Activated effector memory CD4-positive, alpha-beta T cell treated with anti-CD3 and anti-CD28 coated beads, Interleukin-2, amount 50 U/mL, for 16 hours (primary cell): ENCODE measurements at places on chromosomes 6 and 20.

DNA sequence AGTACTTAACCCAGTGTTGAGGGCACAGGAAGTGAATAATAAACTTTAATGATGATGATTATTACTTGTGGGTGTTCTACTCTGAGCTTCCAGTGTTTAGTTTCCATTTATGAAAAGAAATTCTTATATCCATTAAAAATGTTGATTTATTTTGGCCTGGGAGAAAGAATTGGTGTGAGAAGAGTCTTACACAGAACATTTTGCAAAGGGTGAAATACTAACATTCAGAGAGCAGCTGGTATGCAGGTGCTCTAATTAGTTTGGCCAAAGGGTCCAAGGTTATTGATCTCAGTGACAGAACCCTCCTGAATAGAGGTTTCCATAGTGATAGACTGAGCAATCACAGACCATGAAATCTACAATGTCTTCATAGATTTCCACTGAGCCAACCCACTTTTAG, 4.4 kb downstream of the OSER1 start:
- no peak for DNase-seq

- no peak for DNase-seq
Observed at GRCh38 chr6:44696099-44696498, 308.6 kb downstream of the CDC5L start.

DNA sequence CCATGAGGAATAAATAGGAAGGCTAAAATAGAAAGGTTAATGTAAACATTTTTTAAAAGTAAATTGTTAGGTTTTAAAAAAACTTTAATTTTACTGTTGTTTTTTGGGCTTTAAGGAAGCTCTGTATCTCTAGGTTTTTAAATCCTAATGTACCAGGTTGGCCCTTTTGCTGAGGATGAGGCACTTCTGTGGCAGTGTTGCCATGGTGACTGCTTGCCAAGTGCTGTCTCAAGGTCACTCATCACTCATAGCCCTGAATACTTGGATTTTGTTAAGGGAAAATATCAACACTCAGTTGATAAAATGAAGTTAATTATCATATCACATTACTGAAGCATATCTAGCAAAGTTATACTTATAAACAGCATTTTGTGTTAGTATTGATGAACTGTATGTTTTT, 50.2 kb downstream of the NCOA3 start:
- no peak for DNase-seq

DNA sequence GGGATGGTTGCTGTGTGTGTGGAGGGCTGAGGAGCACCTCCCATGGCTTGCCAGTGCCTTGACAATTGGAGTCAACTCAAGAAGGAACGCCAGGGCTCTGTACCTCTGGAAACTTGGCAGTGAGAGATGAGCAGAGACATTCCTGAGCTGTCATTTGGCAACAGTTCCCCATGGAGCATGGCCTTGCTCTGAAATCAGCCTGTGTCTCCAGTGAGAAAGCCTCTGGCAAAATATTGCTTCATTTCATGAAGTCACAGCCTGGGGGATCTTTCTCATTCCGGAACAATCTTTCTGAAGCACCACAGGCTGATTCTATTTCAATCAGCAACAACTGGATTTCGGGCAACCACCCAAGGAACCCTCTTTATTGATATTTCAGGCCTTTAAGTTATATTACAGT, 52.2 kb upstream of the FNDC1 start:
- no peak for DNase-seq

DNA sequence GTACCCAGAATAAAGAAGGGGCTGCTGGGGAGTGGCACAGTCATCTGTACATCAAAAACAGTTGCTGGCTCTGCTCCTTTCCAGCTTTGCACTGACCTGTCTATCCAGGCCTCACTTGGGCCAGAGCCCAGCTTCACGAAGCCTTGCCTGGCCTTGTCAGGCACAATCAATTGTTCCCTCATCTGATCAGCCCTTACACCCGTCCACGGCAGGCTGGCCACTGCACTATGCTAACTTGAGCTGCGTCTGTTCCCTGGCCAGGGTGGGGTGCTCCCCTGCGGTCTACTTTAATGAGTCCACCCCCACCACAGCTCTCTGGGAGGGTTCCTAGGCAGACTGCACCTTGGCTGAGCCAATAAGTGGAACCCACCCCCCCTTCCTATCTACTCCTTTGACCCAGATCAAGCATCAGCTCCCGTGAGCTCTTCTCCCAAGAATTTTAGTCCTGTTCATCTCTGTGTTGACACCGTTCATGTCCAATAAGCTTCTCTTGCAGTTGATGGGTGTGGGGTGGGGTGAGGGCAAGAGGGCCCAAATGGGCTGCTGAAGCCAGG, 74.3 kb upstream of the MLN start:
- no peak for DNase-seq

DNA sequence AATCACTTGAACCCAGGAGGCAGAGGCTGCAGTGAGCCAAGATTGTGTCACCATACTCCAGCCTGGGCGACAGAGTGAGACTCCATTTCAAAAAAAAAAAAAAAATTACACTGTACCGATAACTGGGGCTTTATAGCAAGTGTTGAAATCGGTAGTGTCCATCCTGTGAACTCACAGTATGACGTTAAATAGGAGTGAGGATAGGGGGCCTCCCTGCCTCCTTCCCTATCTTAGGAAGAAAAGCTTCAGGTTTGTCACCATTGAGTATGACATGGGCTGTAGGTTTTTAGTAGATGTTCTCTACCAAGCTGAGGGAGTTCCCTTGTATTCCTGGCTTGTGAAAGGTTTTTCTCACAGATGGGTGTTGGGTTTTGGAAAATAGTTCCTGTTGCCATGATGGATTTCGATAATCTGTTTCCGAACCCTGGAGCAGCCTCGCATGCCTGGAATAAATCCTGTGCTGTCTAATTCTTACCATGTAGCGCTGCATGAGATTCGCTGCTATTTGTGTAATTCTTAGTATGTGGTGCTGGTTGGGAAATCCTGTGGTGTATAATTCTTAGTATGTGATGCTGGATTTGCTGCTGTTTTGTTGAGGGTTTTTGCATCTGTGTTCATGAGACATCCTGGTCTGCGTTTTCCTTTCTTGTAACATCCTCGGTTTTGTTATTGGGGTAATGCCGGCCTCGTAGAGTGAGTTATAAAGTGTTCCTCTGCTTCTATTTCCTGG, 23.6 kb downstream of the NTSR1 start:
- no peak for DNase-seq

GRCh38 chr6:143614235-143614634, 63.5 kb upstream of the PHACTR2 start:
- DNase-seq = no peak

- no peak for DNase-seq
Observed at GRCh38 chr6:112853162-112853561, 506.0 kb downstream of the RFPL4B start.

- DNase-seq = peak; percentile 16
Observed at GRCh38 chr20:59453759-59454560, 150.4 kb upstream of the PHACTR3 start.

- no peak for DNase-seq
Observed at GRCh38 chr6:158894193-158894592, 75.0 kb upstream of the EZR start.

GRCh38 chr6:79302341-79302740, 67.9 kb upstream of the HMGN3 start:
- no peak for DNase-seq

DNA sequence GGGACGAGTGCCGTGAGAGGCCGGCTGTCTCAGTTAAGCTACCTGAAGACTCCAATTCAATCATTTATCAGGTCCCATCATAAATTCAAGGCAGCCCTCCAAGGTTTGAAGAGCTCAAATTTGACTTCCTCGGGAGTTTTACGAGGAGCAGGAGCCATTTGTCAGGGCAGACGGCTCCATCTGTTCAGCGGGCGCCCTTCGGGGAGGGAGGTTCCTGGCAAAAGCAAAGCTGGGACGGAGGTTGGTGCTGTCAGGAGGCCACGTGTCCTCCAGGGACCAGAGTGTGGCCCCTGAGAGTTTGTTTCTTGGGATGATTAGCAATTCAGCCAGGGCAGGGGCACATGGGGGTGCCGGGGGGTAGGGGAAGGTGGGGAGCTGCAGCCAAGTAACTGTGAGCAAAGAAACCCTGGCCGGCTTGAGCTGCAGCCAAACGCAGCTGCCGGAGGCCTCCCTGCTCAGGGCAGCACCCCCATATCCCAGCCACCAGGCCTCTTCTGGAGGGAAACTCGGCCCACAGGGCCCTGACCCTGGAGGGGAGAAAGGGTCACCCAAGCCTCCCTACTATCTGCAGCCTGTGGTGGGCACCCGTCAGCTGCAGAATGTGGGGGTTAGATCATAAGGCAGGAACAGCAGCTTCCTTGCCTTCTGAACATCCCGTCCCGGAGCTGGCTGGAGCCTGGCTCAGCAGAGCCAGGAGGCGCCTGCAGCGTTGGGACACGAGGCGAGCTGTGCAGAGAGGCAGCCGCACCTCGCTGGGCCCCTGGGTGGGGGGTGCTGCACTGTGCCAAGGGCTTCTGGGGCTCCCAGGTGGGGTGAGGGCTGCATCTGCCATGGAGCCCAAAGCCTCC, 63.6 kb upstream of the GATA5 start:
- DNase-seq = no peak

DNA sequence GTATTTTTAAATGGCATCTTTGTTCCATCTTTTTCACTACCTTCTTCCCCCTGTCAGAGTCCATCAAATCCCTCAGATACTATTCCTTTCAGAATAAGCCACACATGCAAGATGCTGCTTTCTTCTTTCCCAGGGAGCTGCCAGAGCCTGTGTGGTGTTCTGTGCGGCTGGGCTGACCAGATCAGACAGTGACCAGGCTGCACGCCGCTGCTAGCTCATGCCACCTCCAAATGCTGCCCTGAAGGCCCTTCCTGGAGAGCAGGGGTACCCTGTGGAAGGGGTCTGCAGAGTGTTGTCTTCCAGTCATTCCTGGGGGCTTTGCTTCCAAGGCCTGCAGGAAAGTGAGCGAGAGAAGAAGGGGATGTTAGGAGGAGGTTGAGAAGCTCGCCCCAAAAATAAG, 179.1 kb upstream of the SUPT3H start:
- DNase-seq = no peak

- no peak for DNase-seq
Observed at GRCh38 chr6:35215665-35216411, 2.1 kb downstream of the SCUBE3 start.

- DNase-seq = no peak
Observed at GRCh38 chr6:123811378-123811777, 7.7 kb downstream of the NKAIN2 start.

GRCh38 chr6:163248051-163248450, 166.5 kb upstream of the QKI start:
- DNase-seq = no peak

DNA sequence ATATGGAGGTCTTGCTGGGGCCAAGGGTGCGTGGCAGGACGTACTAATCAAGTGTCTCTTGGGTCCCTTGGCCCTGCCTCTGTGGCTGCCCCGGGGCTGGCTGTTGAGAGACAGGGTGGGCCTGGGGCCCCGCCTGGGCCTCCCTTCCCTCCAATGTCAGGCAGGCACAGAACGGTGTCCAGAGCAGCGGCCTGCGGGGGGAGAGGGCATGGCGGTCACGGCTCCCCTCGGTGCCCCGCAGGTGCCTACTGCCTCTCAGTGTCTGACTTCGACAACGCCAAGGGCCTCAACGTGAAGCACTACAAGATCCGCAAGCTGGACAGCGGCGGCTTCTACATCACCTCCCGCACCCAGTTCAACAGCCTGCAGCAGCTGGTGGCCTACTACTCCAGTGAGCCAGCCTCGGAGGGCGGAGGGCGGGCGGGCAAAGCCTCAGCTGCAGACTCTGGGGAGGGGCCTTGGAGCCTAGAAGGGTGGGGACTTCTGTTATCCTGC, 50.0 kb downstream of the SRC start:
- no peak for DNase-seq

- DNase-seq = no peak
Observed at GRCh38 chr6:134117409-134117808, 65.0 kb upstream of the SLC2A12 start.

- no peak for DNase-seq
Observed at GRCh38 chr6:88179692-88180091, 13.5 kb upstream of the CNR1 start.

DNA sequence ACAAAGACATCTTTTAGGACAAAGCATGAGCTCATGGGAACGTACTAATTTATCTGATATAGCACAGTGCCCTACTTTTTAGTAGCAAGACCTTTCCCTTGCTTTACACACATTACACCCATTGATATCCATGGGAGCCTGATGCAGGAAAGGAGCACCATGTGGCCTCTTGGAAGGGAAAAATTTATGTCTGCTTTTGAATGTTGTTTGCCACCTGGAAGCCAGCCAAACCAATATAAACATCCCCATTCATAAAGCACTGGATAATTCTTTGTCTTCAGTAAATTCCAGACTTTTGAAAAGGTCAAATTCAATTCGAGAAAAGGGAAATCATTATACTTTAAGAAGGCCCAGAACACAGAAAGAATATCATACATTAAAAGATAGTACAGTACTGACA, 152.3 kb upstream of the BEND6 start:
- no peak for DNase-seq

DNA sequence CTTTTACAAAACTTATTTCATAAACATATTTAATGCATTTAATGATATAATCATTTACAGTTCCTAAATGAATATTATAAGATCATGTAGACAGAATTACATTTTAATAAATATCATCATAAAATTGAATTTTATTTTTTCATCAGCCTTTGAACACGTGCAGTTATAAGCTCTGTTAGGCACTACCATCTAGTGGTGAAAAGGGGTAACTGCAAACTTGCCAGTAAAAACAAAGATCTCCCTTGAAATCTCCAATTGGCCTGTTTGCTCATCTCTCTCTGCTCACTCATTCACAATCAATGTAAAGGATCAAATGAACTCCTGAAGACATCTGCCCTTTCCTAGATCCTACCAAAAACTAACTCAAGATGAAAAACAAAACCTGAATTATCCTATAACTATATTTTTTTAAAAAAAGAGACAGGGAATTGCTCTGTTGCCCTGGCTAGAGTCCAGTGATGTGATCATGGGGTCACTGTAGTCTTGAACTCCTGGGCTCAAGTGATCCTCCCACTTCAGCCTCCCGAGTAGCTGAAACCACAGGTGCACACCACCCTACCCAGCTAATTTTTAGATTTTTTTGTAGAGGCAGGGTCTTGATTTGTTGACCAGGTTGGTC, 31.7 kb downstream of the SAMHD1 start:
- peak; percentile 27 for DNase-seq
